COR-L47 (cell line): ENCODE measurements at places on chromosomes 16 and 17.
A peak's percentile ranks its signal among the peaks of the same experiment; 100 is the strongest.

- peak; percentile 65 for DNase-seq
Observed at GRCh38 chr17:43994272-43995149, 9.9 kb upstream of the NAGS start.

DNA sequence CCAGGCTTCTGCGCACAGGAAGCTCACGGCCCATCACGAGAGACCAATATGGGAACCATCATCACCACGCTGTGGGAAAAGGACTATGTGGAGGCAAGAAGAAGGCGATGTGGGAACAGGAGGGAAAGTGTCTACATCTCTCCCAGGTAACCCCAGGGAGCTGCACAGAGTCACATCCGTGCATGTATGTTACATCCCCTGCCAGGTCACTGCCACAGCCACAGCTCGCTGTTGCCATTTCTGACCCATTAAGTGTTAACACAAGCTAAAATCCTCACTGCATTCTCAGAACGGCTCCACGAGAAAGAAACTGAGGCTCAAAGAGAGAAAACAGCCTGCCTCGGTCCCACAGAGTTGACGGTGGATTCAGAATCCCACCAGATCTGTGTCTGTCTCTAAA is 319.1 kb downstream of the FOXL1 start:
- DNase-seq: no peak

DNA sequence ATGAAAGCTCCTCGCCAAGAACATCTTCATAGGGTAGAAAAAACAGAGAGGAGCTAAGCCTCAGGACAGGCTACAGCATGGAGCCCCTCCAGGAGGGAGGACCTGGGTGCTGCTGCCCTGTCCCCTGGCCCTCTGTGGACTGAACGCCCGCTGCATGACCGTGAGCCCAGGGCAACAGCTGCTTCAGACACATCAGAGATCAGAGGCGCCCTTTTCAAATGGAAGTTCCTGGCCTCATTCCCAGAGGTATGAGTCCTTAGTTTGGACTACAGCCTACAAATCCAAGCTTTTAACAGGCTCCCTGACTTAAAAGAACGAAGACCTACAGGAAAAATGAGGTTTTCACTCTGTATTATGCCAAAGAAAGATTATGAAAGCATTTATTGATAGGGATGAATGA is 48.5 kb downstream of the ZNF18 start:
- DNase-seq: no peak

- no peak for DNase-seq
Observed at GRCh38 chr17:929586-929985, 50.0 kb downstream of the NXN start.

DNA sequence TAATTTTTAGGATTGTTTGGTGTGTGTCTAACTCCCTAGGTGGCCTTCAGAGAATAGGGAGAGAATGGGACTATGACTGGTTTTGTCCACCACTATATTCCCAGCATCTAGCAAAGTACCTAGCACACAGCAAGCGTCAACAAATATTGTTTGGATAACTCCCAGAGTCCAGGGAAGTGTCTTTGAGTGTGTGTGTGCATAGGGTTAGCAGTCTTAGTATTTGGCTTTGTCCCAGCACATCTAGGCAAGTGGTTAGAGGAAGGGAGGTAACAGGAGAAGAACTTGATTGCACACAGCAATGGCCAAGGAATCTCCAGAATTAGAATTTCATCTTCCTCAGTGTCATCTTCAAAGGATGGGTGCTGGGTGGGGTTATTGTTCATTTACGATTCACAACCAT is 385.4 kb upstream of the CDH5 start:
- DNase-seq: no peak

- no peak for DNase-seq
Observed at GRCh38 chr16:9334103-9334502, 242.7 kb downstream of the HAPSTR1 start.

- no peak for DNase-seq
Observed at GRCh38 chr17:19897903-19898302, 30.2 kb upstream of the ULK2 start.

DNA sequence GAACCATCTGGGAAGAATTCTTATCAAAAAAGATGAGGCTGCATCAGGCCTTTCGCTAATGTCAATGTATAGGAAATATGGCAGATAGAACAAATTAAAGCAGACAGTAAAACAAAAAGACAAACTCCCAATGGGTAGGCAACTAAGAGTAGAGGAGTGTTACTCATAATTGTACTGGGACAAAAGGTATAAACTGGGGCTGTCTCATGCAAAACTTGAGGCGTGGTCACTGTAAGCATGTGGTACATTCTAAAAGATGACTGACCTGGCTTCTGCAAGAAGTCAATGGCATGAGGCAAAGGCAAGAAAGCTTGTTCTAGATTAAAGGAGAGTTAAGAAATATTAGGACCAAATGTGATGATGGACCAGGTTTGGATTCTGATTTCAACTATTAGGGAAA is 26.7 kb downstream of the SMIM36 start:
- DNase-seq: no peak

- no peak for DNase-seq
Observed at GRCh38 chr17:61400066-61400716, 548 bp downstream of the TBX2 start.

DNA sequence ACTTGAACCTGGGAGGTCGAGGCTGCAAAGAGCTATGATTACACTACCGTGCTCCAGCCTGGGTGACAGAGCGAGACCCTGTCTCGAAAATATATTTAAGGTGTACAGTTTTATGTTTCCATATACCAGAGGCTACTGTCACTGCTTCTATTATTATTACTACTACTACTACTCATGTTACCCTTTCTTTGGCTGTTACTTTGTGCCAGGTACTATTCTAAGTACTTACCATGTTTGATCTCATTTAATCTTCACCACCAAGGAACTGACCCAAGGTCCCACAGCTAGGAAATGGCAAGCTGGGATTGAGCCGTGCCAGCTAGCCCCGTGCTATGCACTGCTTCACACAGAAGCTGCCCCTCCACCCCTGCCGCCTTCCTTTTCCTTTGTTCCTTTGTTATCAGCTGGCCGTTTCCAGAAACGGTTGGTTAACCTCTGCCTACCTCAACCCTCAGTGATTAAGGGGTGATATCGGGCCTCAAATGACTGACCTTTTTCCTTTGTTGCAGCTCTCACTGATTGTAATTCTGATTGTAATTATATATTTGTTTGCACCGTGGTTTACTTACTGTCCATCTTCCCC is 78.4 kb downstream of the ABCC1 start:
- no peak for DNase-seq

GRCh38 chr17:63116967-63117830 is 151.2 kb downstream of the TANC2 start:
- no peak for DNase-seq

DNA sequence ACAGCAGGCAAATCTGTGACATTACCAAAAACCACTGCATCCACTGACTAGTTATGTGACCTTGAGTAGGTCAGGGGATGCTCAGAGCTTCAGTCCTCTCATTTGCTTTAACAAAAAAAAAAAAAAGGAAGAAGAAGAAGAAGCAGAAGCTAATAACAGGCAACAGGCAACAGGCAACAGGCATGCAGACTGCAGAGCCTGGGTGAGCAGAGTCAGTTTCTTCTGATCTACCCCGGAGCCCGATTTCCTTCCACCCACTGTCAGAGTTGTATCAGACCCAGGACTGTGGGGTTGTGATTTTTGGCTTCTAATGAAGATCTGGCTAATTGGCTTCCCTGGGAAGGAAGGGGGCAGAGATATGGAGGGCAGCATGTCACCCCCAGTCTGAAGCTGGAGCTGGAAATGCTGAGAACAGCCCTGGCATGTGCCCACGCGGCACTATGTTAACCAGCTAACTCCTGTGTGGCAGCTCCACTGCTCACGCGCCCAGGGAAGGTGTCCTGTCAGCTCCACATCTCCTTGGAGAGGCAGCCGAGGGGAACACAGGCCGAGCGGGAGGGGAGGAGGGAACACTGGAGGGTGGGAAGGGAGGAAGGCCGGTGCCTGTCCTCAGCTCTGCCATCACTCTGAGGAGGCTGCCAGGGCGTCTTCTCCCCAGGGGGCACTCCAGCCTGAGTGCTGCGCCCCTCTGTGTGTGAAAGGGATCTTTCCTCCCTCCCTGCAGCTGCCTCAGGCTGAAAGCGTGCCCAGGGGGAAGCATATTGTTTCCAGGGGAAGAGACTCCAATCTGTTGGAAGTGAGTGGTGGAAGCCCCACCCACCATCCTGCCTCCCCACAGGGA is 17.6 kb downstream of the SRCIN1 start:
- peak; percentile 71 for DNase-seq

GRCh38 chr16:80932708-80933095 is 74.0 kb downstream of the CMC2 start:
- no peak for DNase-seq

- no peak for DNase-seq
Observed at GRCh38 chr17:60134396-60135150, 15.2 kb upstream of the CA4 start.

GRCh38 chr17:47603830-47604597 is 45.7 kb upstream of the KPNB1 start:
- no peak for DNase-seq

GRCh38 chr17:19647697-19648474 is 665 bp upstream of the ALDH3A2 start:
- DNase-seq: peak; percentile 28

- DNase-seq: no peak
Observed at GRCh38 chr16:84519855-84520254, 15.4 kb upstream of the MEAK7 start.

GRCh38 chr17:59859444-59860025 is 33.2 kb downstream of the TUBD1 start:
- DNase-seq: no peak

DNA sequence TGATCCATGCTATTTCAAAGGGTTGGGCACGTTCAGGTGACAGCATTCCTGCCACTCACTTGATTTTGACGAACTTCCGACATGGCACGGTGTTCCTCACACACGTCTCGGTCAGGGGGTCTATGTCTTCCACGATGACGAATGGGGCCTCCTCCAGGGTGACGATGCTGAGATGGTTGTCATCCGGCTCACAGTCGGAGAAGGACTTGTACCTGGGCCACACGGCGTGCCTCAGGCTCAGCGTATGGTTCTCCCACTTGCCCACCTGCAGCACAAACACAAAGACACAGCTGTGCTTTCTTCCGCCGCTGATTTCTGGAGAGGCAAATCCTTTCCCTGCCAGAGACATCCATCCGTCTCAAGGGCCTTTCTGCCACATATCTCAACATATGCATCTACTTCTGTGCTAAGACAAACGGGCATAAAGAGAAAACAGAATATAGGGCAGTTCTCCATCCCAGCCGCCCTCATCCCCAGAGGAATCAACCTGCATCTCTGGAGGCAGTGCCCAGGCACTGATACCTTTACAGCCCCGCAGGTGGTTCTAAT is 332.5 kb downstream of the GRIN2A start:
- DNase-seq: no peak

- DNase-seq: no peak
Observed at GRCh38 chr16:66462912-66463311, 35.8 kb downstream of the BEAN1 start.

GRCh38 chr17:17890773-17891759 is 54.3 kb upstream of the SREBF1 start:
- DNase-seq: peak; percentile 22

DNA sequence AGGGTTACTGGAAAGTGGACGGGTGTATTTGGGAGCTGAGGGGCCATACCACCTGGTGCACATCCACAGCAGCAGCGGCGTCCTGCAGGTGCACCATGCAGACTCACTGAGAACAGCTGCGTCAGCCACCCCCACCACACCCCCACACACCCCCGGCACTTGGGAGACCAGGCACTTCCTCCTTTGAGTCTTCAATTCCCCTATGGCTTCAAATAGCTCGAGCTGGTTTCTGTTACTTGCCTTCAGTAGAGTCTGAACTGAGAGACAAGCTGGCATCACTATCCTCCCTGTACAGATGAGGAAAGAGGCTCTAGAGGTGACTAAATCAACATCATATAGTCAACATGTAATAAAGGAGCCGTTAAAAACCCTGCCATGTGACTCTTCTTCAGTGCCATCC is 15.4 kb downstream of the CUEDC1 start:
- peak; percentile 43 for DNase-seq

DNA sequence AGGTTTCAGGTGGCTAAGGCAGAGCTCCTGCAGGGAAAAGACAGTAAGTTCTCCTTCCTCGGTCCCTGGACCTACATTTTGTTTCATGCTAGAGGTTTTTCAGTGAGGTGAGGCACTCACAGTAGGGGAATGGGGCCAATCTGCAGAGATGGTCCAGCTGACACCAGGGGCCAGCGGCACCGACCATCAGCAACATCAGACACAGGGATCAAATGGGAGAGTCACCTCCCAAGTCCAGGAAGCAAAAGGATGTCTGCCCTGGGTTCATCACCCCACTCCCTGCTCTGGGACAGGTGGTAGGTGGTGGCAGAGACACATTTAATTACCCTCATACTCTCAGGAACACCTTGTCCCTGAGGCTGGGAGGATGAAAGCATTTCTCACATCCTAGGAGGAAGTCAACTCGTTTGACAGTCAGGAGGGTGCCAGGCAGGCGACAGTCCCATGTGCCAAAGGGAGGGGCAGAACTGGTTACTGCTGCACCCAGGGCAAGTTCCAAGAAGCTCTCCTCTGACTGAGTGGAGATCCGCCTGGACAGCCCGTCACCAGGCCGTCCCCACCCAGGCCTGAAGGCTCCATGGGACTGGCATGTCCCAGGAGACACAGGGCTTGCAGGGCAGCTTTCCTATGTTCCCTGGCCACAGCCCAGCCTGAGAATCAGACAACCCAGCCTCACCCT is 19.2 kb downstream of the ATP6V0D1 start:
- DNase-seq: no peak

GRCh38 chr17:4249452-4250029 is 14.2 kb downstream of the ANKFY1 start:
- no peak for DNase-seq

DNA sequence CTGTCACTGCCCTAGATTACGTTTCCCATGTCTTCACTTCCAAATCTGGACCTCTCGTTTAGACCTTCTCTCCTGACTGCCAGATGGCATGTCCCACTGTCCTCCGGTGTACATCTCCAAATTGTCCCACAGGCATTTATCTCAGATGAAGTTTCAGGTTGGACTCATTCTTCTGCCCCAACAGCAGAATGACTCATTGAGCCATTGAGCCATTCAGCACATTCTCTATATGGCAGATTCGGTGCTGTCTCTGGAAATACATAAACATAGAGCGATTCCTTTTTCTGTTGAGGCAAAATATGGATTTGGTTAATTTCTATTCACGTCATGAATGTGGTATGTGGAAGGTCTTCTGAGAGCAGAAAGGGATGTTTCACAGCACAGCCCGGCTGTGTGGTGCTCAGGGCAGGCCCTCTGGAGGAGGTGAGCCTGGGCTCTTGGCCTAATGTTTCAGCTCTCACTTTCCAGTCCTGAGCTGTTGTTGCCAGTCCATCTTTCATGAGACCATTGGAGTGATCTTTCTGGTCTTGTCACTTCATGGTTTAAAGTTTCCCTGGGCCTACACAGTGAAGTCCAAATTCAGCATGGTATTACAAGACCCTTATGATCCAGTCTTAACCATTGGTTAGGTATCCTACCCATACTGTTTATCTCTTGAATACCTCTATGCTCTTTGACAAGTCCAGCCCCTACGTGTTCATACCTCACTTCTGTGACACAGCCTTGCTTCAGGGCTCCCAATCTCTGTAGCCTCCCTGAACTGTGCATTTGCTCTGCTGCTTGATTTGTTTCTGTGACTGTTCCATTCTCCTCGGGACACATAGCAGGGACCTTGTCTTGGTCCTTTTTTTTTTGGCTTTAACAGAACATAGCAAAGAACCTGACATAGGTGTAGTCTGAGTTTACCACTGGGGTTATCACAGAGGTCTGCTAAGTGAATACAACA is 15.9 kb downstream of the HAPSTR1 start:
- DNase-seq: no peak
